ENCODE measurements at places on chromosomes 2 and 18.

DNA sequence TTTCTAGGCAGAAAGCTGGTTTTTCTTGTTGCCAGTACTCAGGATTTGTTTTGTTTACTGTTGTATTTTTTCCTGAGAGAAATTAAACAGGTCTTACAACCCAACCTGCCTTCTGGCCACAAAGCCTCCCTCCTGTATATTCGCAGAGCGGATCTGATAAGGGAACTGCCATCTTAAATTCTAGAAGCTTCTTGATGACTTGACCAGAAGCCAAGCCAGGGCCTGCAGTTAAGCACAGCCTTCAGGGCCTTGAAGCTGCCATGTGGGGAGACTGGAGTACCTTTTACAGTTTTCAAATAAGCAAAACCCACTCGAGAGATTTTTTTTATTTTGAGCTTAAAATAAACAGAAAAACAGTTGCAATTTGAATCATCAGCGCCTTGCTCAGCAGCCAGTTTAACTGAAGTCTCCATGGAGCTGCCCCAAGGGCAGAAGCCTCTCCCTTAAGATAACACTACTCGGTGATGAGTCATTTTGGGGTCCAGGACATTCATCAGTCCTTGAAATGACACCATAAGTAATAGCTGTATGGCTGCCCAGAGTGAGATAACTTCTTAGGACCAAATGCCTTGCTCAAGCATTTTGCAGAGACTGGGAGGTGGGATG lies 51.5 kb upstream of the PHLPP1 start:
- no peak for DNase-seq

DNA sequence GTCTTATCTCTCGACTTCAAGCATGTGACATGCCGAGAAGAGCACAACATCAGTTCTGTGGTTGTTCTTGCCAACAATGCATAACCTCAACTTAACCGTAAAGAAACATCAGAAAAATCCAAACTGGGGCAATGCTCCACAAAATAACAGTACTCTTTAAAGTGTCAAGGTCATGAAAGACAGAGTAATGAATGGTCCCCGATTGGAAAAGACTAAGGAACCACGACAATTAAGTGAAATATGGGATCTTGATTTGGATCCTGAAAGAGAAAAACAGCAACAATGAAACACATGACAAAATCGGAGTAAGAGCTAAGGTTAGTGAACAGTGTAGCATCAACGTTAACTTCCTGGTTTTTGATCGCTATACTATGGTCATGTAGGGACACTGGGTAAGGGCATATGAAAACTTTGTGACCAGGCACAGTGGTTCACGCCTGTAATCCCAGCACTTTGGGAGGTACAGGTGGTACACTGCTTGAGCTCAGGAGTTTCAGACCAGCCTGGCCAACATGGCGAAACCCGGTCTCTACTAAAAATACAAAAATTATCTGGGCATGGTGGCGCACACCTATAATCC lies 55.2 kb downstream of the UNC50 start:
- no peak for DNase-seq

DNA sequence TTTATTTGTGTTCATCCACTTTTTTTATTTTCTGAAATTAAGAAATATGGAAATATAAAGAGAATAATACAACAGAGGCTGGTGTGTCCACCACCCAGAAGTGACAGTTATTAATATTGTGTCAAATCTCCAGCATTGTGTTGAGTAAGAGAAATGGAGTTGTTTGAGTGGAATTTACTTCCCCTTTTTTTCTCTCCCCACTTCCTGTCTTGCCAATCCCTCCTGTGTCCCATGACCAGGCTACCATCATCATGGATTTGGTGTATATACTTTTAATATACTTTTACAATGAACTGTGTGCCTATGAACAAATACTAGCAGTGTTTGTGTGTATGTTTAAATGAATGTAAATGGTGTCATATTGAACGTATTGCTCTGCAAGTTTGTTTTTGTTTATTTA lies 276.9 kb upstream of the SKOR2 start:
- DNase-seq: no peak

GRCh38 chr2:121491518-121491917 lies 39.2 kb upstream of the RNU4ATAC start:
- no peak for DNase-seq

- DNase-seq: no peak
Observed at GRCh38 chr2:38765149-38765548, 12.9 kb upstream of the GEMIN6 start.

DNA sequence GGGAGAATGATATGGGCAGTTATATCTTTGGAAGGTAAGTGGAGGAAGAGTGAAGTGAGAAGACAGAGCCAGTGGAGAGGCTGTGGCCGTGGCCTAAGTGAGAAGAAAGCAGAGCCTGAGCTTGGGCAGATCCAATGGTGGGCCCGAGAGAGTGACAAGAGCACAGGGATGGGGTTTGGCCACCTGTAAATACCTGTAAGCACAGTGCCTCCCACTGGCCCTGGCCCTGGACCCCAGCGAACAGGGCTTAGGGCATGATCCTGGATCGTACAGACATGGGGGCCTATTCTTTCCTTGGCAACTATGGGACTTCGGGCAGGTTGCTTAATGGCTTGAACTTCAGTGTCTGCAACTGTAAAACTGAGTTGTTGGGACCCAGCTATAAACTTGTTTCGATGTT lies 44.1 kb downstream of the MTCL1 start:
- no peak for DNase-seq

DNA sequence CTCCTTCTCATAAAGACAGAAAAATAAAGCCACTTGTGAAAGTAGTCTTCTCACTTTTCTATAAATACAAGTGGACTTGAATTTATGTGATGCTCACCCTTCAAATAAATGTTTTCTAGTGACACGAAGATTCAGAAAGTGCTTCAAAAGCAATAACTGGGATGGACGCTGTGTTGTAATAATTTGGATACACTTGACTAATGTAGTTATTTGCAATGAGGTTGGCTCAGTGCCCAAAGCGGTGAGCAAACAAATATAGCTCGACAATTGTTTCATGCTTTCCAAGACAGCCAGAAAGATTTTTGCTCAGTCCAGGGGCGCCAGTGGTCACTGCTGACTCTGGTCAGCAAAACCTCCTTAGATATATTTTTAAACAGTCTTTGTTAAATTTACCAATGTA lies 278.6 kb upstream of the KLHL14 start:
- DNase-seq: no peak

DNA sequence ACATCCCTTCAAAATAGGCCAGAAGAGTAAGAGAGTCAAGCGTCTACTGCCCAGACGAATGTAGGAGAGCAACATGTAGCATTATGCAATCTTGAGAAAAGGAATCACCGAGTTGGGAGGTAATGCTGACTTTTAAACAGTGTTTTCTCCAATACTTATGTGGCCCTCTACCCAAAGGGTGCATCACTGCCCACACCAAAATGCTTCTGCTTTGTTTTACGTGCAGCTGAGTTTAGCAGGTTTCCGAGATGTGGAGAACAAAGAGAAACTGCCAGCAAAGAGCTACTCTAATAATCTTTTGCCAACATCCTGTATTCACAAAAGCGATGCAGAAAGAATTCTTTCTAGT lies 63.4 kb upstream of the ZEB2 start:
- no peak for DNase-seq

- DNase-seq: no peak
Observed at GRCh38 chr18:67310826-67311225, 205.7 kb downstream of the DSEL start.

DNA sequence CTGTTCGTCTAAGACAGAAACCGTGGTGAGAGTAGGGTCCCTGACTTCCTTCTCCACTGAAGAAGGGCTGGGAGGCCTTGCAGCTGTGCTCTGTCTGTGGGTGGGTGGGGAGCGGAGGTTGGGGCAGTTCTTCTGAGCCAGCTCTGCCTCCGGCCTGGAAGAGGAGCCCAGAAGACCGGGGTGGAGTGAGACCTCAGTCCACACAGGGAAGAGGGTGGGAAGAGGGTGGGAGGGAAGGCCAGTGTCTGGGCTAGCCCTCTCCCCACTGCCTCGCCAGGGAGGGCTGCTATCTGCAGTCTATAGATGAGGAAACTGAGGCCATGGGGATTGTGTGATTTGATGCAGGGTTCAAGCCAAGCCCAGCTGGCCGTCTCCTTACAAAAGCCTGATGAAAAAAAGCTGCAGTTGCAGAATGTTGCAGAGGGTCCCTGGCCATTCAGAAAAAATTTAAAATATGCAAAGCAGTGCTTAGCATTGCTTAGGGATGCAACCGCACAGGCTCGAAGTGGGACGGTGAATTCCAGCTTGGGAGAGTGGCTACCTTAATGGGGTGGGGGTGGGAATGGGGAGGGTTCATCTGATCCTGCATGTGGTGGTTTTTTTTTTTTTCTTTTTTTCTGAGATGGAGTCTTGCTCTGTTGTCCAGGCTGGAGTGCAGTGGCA lies 181.6 kb upstream of the HS6ST1 start:
- no peak for DNase-seq

GRCh38 chr2:6644261-6644660 lies 221.4 kb downstream of the CMPK2 start:
- no peak for DNase-seq

DNA sequence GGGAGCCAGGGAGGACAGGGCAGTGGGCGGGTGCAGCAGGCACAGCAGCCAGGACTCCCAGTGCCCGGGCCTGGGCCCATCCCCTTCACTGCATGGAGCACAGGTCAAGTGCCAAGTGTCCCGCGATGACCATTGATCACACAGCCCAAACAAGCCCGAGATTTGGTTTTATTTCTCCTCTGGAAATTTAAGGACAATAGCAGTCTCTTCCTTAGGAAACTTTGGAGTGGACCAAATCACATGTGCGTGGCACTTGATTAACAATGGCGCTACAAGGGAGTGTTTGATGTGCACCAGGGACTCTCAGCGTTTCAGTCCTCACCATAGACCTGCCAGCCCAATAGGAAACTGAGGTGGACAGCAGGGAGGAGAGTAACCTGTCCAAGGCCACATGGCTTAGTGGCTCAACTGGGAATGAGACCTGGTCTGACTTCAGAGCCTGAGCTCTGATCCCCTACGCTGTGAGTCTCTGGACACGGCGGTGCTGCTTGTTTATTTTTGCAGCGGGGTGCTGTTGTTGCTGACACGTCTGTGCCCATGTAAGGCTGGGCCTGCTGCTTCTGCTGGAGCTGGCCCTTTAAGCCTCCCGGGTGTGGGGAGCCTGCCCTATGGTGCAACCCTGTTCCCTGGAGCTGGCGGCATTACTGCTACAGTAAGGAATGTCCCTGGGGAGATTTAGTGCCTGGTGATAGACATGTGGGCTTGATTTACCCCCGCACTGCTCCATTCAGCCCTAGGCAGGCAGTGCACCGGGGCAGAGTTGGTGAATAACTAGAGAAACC lies 194.2 kb downstream of the INHBB start:
- DNase-seq: no peak

DNA sequence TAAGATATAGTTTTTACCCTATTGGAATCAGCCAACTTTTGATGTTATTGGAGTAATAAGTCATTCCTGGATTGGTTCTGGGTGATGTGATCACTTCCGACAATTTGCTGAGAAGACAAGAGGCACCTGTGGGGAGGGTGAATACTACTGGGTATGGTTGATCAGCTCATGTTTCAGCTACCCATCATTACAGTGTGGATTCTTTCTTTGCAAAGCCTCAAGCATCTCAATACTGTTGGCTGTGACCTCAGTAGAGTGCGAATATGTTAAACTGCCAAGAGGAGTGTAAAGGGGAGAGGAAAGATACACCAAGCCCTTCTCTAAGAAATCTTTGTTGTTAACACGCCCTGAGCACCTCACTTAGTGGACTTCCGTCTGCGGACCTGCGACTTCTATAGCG lies 317.7 kb downstream of the TDRD15 start:
- DNase-seq: no peak

DNA sequence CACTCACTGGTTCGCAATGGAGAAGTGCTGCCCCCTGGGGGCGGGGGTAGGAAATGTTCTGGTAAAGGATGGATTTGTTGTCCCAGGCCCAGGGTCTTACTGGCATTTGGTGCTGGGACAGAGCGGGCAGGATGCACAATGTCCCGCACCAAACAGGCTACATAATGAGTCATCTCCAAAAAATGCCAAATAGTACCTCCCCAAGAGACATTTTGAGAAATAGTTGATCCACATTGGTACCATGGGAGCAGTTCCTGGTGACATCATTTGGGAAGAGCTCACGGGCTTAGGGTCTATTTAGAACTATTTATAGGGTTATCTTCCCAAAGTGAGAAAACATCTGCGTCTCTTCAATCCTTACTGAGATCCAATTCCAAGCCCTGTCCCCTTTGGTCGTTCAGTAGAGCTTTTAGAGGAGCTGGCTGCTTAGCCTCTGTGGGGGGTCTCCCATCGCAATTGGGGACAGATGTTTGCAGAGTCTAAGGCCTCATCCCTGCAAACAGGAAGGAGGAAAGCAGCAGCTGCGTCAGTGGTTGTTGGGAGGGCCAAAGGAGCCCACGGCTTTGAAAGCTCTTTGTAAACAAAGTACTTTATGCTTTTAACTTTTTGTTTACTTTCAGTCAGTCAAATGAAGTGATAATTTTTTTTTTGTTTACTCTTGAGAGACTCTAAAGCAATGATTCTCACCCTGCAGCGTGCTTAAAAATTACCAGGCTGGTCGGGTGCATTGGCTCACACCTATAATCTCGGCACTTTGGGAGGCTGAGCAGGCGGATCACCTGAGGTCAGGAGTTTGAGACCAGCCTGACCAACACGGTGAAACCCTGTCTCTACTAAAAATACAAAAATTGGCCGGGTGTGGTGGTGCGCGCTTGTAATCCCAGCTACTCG lies 49.3 kb downstream of the GREB1 start:
- DNase-seq: peak; percentile 53

DNA sequence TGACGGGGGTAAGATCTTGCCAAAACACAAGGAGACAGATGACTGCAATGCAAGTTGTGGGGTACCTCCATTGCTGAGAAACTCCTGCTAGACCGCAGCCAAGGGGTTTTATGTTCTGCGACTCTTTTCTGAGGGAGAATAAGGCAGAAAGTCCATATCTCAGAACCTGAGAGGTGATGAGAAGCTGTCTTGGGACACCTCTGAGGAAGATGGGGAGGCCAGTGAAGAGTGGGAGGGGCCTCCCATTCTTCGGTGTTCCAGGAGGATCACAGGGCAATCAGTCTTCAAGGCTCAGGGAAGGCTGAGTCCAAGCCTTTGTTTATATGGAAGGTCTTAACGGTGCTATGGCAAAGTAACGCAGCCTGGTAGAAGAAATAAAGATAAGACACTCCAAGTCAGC lies 18.0 kb downstream of the CYP27A1 start:
- no peak for DNase-seq

DNA sequence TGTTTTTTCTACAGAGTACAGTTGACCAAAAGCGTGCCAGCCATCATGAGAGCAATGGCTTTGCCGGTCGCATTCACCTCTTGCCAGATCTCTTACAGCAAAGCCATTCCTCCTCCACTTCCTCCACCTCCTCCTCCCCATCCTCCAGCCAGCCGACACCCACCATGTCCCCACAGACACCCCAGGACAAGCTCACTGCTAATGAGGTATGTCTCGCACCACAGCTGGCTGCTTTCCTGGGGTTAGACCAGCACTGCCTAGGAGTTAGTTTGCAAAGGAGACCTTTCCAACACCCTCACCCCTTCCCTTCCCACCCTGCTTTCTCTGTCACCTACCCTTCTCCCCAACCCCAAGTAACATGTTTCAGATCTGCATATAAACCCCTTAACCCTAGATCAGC lies 120.3 kb upstream of the IL1R2 start:
- no peak for DNase-seq
